GM10248 (cell line): ENCODE measurements at places on chromosomes 1 and 21.

DNA sequence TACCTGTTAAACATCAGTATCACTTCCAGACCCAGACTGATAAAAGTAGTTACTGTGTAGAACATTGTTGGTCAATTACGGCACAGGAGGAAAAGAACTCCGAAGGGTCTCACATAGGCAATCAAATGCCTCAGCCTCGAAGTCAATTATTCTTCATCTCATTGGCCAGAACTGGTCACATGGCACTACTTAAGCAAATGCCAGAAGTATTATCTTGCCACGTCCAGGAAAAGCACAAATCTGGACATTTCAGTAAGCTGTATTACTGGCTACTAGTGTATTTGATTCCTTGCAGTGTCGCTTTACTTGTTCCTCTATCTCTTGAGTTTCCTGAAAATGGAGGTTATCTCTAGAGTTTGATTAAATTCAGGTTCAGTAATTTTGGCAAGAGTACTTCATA, 24.4 kb downstream of the DIO1 start:
- no peak for DNase-seq

- no peak for DNase-seq
Observed at GRCh38 chr1:155105604-155106011, 22.1 kb upstream of the EFNA1 start.

- no peak for DNase-seq
Observed at GRCh38 chr1:244252211-244252610, 199.5 kb downstream of the ADSS2 start.

GRCh38 chr21:14099570-14099969, 111.2 kb downstream of the LIPI start:
- no peak for DNase-seq

GRCh38 chr1:24224086-24224485, 37.0 kb upstream of the IFNLR1 start:
- no peak for DNase-seq

- DNase-seq, result no peak
Observed at GRCh38 chr1:29686012-29686930, 449.9 kb downstream of the PTPRU start.

- DNase-seq, result no peak
Observed at GRCh38 chr1:26159743-26160039, 812 bp downstream of the FAM110D start.

- no peak for DNase-seq
Observed at GRCh38 chr1:44348061-44348485, 7.0 kb downstream of the ERI3 start.

DNA sequence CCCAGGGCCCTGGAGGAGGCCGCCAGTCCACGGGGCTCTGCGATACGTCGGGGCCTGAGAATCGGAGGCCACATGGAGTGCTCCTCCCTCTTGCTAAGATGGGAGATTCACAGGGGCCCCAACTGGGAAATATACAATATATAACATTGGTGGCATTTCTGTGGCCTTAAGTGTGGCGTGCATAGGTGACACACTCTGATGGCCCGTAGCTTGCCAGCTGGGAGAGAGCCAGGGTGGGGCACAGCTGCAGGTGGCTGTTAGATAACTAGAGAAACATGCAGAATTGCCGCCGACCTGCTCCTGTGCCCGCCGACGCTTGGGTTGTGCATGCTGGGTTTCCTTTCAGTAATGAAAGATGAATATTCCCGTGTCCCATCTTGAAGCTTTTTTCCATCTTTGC, 30.1 kb downstream of the UMODL1 start:
- DNase-seq, result no peak

GRCh38 chr1:227766653-227767277, 31.5 kb downstream of the SNAP47 start:
- no peak for DNase-seq

- DNase-seq, result no peak
Observed at GRCh38 chr1:5734414-5734813, 257.8 kb downstream of the NPHP4 start.

DNA sequence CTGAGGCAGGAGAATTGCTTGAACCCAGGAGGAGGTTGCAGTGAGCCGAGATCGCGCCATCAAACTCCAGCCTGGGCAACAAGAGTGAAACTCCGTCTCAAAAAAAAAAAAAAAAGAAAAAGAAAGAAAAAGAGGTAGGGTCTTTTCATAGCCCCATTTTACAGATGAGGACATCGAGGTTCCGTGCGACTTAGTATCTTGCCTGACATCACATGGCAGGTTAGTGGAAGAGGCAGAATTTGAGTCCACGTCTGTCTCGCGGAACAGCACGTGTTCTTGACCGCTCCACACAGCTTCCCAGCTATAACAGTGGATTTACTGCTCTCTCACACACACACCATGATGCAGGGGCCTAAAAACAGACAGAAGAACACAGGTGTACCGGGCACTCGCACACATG, 1.1 kb downstream of the CTRC start:
- DNase-seq, result no peak

DNA sequence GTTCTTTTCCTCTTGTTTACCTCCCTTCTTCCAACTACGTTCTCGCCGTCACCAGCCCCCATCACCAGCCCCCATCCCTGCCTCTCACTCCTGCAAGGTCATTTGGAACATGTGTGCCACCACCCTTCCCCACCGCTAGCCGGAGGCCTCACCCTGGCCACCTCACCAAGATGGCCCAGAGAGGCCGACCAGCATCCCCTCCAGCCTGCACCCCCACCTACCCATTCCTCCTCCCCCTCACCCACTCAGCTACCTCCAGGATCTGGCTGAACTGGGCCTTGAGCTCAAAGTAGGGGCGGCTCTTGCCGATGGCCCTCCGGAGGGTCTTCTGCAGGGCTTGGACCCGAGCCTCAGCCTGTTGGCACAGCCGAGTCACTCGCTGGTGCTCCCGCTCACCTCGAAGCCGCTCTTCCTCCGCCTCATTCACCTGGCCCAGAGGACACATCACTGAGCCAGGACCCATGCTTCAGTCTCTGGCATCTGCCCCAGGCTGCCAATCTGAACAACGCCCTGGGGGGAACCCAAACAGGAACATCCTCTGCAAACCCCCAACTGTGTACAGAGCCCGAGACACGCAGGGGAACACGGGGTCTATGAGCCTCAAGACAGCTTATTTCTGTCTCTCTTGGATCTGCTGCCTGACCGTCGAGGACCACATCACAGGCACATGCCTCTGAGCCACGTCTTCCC, 12.8 kb downstream of the SH3BP5L start:
- DNase-seq, result no peak

GRCh38 chr1:182672487-182672836, 11.9 kb downstream of the RGS8 start:
- DNase-seq, result no peak

- DNase-seq, result no peak
Observed at GRCh38 chr1:43764581-43764980, 57.2 kb downstream of the ST3GAL3 start.
